Stimulated activated CD8-positive, alpha-beta memory T cell treated with anti-CD3 and anti-CD28 coated beads, Interleukin-4, amount 100 ng/mL, for 4 hours (primary cell): ENCODE measurements at places on chromosomes 13 and 19.

- DNase-seq: no peak
Measured at GRCh38 chr13:51675385-51675784, 91.1 kb downstream of the WDFY2 start.

DNA sequence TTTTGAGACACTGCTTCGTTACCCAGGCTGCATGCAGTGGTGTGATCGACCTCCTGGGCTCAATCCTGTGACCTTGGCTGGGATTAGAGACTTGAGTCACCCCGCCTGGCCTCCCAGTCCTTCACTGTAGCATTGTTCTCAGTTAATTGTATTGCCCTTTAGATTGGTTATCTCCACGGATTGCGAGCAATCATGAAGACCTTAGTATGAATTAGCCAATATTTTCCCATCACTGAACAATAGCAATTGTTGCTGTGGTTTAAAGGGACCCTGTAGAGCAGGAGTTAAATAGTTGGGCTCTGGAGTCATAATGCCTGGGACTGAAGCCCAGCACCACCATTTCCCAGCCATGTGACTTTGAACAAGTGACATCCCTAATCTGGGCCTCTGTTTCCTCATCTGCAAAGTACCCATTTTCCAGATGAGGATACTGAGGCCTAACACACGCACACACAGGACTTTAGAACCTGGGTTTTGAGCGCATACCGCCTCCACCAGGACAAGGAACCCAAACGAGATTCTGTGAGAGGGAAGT is 8.4 kb downstream of the PPP1R14A start:
- DNase-seq: no peak

DNA sequence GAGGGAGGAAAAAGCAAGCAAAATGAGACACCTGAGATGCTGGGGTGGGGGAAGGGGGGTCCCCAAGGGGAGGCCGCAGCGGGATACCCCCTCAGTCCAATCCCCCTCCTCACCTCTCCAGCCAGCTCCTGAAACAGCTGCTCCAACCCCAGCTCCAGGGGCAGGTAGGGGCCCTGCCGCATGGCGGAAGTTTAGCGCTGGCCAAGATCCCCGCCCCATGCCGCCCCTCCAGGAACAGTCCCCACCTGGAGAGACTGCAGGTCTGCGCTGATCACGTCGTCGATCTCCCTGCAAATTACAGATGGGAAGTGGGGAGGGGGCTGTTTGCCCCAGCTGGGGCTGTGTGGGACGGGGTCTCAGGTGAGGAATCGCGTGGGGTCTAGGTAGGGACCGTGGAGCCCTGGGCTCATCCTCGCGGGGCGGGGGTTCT is 9.0 kb downstream of the CAPN12 start:
- DNase-seq: no peak

DNA sequence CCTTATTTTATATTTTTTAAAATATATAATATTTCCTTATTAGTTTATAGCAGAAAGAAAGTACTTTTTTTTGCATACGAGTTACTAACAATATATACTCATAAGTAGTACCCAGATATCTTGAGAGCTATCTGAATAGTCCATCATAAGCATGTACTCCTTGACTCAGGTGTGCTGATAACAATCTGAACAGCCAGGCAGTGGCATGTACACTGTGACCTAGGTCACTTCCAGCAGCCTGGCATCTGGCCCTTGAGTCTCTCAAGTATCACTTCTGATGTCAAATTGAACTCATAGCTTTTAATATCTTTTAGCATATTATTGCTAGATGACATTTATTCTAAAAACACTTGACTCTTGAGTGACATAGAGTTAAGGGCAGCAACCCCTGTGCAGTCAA is 1576.7 kb downstream of the SLITRK1 start:
- no peak for DNase-seq

DNA sequence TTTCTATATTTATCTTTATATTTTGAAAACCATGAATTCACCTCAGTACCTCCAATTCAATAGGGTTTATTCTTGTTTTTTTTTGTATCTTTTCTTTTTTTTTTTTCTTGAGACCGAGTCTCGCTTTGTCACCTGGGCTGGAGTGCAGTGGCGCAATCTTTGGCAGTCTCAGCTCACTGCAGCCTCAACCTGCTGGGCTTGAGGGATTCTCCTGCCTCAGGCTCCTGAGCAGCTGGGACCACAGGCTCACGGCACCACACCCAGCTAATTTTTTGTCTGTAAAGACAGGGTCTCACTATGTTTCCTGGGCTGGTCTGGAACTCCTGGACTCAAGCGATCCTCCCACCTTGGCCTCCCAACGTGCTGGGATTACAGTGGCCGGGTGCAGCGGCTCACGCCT is 23.1 kb upstream of the EVI5L start:
- DNase-seq: no peak
